ENCODE measurements at places on chromosomes 13 and 19. TPM values are rescaled to one million over a fixed set of nuclear protein-coding genes. Genes with fewer than 3 reads are reported as not detected.

ICAM5 gene
- 6.1 TPM for total RNA-seq

SELENOV gene
- total RNA-seq = 0.41 TPM

FPR1 gene
- 4.5 TPM for total RNA-seq

ZNF358 gene
- total RNA-seq = 10.6 TPM

ZNF878 gene
- total RNA-seq = 0.41 TPM

DMKN gene
- total RNA-seq = under 0.01 TPM

ATP12A gene
- total RNA-seq = under 0.01 TPM

CGB1 gene
- not detected for total RNA-seq

ZNF583 gene
- total RNA-seq = 55.4 TPM

CCDC124 gene
- 15.5 TPM for total RNA-seq

CAMSAP3 gene
- 16.3 TPM for total RNA-seq

GARIN5A gene
- 2.0 TPM for total RNA-seq

NXNL1 gene
- not detected for total RNA-seq

C19orf33 gene
- 0.82 TPM for total RNA-seq

CYP4F2 gene
- total RNA-seq = not detected

RASIP1 gene
- total RNA-seq = 2.9 TPM

Data from frontal cortex (tissue), 4 donors.